ENCODE measurements at places on chromosomes 2 and 18.

DNA sequence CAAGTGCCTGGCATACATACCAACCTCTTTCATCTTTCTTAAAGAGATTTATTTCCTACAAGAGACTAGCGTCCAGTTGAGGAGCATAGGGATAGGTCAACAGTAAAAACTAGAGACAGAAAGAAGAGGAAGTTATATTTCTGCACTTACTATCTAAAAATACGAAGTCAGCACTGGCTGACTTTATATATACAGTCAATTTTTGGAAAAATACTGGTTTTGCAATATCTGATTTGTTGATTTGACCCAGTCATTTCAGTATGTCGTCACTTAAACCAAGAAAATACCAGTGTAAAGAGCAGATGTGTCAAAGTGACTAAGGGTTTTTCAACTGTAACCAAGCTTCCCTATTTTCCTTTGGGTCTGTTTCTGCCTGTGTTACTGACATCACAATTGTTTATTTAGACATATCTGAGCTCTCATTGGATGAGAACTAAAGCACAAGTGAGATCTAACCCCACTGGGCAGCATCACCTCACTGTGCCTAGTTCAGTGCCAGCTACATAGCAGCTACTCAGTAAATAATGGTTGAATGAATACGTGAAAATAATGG is 23.0 kb downstream of the CYTIP start:
- no peak for DNase-seq

DNA sequence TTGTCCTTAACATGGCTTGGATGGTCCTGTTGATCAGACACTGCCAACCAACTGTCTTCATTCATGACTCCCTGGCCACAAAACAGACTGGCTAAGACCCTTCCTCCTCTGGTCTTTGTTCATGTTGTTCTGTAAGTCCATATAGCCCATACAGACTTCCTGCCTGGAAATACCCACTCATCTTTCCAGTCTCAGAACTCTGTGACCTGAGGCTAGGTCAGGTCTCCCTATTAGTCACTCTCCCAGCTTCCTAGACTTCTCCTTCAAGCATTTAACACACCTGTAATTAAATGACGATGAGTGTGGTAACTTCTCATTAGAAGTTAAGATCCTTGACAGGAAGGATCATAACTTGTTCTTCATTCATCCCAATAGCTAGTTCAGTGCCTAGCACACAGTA is 56.3 kb downstream of the CCDC93 start:
- no peak for DNase-seq

DNA sequence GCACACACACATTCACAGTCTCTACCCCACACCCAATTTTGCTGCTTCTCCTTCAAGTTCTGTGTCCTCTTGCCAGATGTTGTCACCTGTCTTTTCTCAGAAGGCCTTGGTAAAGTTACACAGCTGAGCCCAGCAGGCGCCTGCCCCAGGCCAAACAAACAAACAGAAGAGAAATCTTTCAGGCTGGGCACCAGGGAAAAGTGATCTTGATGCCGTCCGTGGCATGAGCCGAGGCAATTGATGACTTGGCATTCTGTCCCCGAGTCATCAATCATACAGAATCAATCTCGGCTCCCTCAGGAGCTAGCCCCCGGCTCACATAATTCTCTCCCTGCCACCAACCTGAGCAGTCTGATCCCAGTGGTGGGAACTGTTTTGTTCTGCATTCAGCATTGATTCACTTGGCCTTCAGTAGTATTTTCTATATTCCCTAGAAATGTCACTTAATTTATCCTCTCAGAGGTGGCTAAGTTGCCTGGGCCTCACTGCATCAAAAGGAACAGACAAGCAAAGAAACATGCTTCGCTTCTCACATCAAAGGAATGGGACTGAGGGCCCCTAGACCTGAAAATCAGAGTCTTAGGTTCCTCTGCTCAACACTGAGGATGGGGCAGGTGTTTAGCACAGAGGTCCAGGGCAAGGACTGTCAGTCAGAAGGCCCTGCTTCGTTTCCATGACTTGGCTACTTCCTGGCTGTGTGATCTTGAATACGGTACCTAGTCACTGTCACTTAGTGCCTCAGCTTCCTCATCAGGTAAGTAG is 278.8 kb upstream of the CELF4 start:
- no peak for DNase-seq

DNA sequence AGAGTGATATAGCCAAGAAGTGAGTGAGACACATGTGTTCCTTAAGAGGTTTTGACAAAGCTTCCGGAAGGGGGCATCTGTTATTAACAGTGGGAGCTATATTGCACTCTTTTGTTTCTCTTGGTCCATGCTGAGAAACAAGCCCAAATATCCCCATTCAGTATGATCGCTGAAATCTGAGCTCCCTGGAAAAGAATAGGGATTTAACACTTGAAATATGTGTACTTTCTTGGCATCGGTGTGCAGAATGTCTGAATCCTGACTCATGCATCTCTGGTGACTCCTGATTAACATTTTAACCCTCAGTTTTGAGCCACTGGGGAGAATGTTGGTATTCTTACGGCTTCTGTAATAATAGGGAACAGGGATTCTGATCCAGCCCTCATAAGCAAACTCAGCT is 448.1 kb downstream of the TSN start:
- DNase-seq = no peak

GRCh38 chr2:189829102-189829833 is 45.0 kb downstream of the PMS1 start:
- DNase-seq = no peak

- no peak for DNase-seq
These were observed 12.6 kb upstream of the SLC9A4 start for GRCh38 chr2:102460467-102460866.

GRCh38 chr2:150178591-150178990 is 308.9 kb downstream of the RND3 start:
- no peak for DNase-seq

DNA sequence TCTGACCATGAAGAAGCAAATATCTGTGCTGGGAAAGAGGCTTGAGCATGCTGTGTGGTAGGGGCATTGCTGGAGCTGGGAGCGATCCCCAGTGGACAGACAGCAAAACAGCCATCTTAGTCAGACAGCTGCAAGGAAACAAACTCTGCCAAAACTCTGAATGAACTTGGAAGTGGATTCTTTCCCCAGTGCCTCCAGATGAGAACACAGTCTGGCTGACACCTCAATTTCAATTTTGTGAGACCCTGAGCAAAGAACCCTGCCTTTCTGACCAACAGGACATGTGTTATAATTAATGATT is 23.2 kb upstream of the FAP start:
- DNase-seq = no peak

- DNase-seq = peak; percentile 44
These were observed 181.7 kb downstream of the ANAPC1 start for GRCh38 chr2:111702119-111702803.

DNA sequence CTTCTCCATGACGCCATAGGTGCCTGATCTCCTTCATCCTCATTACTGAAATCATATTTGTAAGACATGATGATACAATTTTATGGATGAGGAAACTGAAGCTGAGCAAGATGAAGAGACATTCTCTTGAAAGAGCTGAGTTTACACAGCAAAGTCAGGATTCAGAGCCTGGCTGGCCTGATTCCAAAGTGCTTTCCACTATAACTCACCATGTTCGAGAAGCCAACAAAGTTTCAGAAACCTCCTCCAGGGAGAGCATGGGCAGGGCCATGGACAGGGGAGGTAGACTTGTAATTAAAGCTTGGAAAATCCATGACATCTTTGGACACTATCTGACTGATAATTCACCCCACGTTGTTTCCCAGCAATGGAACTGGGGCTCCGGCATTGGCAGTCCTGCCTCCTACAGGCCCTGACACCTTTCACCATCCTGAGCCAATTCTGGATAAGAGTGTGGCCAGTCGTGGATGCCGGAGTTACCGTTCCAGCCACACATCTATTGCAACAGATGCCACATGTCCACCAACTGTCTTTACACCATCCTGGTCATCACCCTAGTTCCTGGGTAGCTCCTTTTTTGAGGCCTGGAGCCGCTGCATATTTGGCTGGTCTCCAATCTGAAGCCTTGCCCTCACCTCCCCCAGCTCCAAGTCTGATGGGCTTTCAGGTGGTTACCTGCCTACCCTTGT is 85.0 kb upstream of the PPP1CB start:
- no peak for DNase-seq

DNA sequence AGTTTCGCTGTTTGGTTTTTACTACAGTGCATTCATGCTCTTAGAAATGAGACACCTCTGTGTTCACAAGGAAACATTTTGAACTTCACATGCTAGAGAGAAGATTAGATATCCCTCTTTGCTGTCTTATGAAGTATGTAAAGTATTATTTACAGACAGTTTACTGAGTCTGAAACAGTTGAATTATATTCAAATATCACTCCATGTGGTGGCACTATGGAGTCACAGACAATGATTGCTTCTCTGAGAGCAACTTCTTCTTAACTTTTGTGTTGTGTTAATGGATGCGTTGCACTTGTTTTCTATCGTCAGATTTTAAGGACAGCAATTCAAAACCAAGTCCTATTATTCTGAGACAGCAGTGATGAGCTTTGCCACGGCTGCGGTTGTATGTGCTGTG is 823.6 kb downstream of the GALR1 start:
- DNase-seq = no peak

DNA sequence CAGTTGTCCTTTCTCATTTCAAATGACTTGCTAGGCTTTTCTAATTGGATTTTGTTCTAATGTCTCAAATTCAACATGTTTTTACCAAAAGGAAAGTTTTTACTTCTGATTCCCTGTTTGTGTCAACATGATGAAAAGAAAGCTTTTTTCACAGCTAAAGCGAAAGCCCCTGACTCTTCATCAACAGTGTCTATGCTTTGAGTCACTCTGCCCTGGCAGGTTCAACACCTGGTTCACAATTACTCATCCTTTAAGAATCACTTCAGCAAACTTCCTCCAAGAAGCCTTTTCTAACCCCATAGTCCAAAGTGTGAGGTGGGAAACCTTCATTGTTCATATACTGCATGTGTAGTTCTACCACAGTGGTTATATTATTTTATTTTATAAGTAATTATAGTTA is 7.6 kb upstream of the DSG2 start:
- DNase-seq = no peak

GRCh38 chr2:66069937-66070720 is 364.8 kb upstream of the MEIS1 start:
- DNase-seq = no peak

- DNase-seq = no peak
These were observed 61.8 kb upstream of the CTDP1 start for GRCh38 chr18:79617511-79618500.

DNA sequence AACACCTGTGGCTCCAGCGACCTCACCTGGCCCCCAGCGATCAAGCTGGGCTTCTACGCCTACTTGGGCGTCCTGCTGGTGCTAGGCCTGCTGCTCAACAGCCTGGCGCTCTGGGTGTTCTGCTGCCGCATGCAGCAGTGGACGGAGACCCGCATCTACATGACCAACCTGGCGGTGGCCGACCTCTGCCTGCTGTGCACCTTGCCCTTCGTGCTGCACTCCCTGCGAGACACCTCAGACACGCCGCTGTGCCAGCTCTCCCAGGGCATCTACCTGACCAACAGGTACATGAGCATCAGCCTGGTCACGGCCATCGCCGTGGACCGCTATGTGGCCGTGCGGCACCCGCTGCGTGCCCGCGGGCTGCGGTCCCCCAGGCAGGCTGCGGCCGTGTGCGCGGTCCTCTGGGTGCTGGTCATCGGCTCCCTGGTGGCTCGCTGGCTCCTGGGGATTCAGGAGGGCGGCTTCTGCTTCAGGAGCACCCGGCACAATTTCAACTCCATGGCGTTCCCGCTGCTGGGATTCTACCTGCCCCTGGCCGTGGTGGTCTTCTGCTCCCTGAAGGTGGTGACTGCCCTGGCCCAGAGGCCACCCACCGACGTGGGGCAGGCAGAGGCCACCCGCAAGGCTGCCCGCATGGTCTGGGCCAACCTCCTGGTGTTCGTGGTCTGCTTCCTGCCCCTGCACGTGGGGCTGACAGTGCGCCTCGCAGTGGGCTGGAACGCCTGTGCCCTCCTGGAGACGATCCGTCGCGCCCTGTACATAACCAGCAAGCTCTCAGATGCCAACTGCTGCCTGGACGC is 4.9 kb downstream of the GPR35 start:
- DNase-seq = no peak

DNA sequence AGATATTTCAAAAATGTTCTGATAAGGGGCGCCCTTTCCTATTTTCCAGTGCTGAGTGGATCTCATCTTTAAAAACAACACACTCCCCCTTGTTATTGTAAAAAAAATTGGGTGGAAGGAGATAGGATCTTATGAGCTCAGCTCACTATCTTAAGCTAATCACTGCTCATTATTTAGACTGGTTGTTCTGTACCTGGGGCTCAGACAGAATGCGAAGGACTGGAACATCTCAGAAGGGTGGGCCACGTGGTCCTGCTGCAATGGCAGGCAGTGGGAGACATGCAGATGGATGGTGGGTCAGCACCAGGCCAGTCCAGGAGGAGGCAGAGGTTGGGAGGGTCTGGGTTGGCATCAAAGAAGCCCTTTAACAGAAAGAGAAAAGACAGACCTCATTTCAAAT is 48.3 kb upstream of the GPR155 start:
- no peak for DNase-seq

GRCh38 chr18:34203866-34204265 is 20.8 kb downstream of the NOL4 start:
- DNase-seq = no peak
